H9 (cell line): ENCODE measurements at places on chromosomes 1 and 21.
A peak's percentile ranks its signal among the peaks of the same experiment; 100 is the strongest.

DNA sequence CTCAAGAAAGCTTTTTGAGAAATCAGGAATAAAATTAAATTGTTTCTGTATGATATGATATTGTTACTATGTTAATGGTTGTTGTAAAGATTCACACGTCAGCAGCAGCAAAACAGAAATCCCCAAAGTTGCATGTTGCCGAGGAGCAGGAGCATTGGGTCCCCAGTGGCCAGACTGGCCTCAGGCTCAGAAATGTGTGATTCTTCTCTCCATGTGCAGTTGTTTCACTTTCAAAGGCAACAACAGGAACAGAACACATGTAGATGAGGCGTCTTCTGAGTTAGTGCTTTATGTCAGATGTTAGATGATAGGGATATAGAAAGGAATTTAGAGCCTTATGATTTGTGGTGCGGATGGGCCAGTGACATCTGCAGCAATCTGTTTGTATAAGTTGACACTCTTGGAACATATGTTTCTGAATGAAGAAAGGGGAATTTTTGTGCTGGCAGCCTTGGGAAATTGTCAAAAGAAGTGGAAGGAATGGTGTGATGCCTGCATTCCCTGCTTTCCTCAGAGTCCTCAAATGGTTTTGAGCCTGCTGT is 2.1 kb upstream of the TTLL7 start:
- DNase-seq, result no peak

GRCh38 chr1:245997471-245998258 is 509.4 kb downstream of the SMYD3 start:
- DNase-seq, result no peak

DNA sequence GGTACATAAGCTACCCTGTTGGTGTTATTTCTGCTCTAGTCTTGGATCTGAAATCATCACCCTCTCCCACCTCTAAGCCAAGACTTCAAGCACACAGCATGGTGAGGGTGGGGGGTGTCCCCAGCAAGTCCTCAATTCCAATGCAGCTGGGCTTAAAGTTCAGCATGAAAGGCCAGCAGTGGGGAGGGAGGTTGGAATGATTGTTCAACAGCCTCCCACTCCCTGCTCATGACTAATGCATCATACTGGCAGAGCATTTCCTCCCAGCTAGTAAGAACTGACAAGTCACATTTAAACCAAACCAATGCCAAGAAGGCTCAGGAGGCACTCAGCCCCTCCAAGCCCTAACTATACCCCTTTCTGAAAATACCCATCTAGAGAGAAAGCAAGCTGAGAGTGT is 50.1 kb downstream of the TIAM1 start:
- no peak for DNase-seq

GRCh38 chr21:25556091-25556490 is 51.2 kb downstream of the MRPL39 start:
- no peak for DNase-seq

DNA sequence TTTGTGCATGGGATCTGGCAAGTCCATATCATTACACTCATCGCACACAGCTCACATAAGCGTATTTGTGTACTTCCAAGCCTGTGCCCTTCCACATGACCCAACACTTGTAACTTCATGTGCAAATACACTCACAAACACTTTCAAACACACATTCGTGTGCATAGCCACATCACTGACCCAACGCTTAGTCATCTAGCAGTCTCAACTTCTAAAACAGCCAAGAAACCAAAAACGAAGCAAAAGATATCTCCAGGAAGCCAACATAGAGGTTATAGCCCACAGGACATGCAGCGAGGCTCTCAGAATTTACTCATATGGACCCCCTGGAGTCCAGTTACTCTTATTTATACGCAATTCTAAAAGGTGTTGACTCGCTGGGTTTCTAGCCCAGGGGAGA is 10.9 kb upstream of the GOLT1A start:
- DNase-seq, result no peak

GRCh38 chr1:21625390-21626190 is 43.6 kb downstream of the RAP1GAP start:
- DNase-seq, result no peak

GRCh38 chr1:113459279-113459678 is 69.0 kb downstream of the MAGI3 start:
- no peak for DNase-seq

- no peak for DNase-seq
These were observed 91.6 kb upstream of the CHODL start for GRCh38 chr21:18153063-18153462.

- DNase-seq, result no peak
These were observed 743.1 kb upstream of the ADGRL4 start for GRCh38 chr1:79749607-79750006.

DNA sequence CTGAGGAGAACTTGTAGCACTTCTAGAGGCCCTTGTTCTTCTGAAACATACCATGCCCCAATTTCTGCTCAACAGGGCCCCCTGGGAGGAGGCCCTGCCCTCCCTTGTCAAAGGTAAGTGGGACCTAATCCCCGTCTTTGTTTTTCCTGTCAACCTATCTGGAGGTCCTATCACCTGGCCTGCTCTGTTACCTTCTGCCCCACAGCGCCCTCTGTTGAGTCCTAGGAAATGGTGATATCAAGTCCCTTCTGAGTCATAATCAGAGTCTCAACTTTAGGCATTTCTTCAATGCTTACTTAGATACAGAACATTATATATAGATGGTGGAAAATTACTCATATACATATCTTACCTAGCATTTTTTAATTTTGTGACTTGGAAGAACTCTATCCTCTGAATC is 28.2 kb upstream of the FCRL4 start:
- peak; percentile 70 for DNase-seq

- DNase-seq, result no peak
These were observed 7.6 kb downstream of the TCEA3 start for GRCh38 chr1:23416964-23417363.

- no peak for DNase-seq
These were observed 17.9 kb upstream of the CSF1 start for GRCh38 chr1:109892561-109893368.

- DNase-seq, result peak; percentile 85
These were observed 90.2 kb downstream of the DMRTA2 start for GRCh38 chr1:50332941-50333594.

DNA sequence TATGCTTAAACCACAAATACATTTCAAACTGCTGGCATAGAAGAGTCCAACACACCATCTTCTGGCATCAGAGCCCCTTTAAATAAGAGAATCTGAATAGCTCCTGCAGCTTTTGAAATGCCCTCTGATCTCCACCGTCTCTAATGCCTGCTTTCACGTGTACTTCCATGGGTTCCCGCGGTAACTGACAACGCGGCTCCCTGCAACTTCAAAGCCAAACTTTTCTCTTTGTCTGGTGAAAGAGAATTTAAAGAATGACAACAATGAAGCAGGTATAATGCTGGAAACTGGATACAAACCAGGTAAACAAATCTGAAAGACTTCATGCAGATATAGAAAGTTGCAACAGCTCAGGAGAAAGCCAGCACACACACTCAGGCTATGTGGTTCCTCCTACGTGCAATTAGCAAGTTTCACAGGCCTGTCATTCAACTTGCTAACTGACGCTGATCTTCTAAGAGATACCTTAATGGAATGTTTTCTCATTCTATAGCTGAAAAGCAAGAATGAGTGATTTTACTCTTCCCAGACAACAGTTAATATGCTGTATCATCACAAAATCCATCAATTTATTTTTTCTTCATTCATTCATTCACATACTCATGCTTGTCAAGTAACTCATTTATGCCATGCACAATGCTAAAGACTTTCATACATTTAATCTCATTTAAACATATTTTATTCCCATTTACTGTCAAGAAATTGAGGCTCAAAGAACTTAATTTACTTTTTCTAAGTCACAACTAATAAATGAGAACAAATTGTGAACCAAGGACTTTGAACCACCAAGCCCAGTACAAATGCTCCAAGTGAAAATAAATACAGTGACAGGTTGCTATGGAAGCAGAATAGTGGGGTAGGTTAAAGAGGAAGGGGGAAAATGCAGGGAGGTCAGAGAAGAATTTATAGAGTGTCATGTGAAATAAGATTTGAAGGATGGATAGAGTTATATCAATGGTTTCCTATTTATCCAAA is 202.7 kb upstream of the SNX7 start:
- DNase-seq, result peak; percentile 37

DNA sequence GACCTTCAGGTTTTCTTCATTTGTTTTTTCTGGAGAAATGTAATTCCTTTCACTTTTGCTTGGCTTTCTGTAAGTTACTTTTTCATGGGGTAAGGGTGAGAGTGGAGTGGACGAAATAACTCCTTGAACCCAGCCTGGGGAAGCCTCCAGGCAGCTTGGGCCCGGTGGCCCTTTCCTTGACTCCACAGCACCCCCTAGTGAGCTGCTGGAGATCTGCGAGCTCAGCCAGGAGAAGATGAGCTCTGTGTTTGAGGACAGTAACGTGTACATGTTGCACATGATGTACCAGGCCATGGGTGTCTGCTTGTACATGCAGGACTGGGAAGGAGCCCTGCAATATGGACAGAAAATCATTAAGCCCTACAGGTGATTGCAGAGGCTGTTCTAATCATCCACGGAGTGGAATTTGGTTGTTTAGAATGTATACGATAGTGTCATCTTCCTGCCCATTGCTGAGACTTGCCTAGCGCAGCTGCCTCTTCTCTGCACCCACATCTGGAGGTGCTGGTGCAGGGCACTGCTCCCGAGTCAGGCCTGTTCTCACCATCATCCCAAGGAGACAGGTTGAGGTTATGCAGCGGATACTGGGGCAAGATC is 51.0 kb downstream of the SMYD2 start:
- DNase-seq, result peak; percentile 71

- DNase-seq, result no peak
These were observed 2110.6 kb downstream of the MRPL39 start for GRCh38 chr21:23496729-23497128.

GRCh38 chr21:45018131-45019075 is 56.0 kb upstream of the ADARB1 start:
- no peak for DNase-seq

DNA sequence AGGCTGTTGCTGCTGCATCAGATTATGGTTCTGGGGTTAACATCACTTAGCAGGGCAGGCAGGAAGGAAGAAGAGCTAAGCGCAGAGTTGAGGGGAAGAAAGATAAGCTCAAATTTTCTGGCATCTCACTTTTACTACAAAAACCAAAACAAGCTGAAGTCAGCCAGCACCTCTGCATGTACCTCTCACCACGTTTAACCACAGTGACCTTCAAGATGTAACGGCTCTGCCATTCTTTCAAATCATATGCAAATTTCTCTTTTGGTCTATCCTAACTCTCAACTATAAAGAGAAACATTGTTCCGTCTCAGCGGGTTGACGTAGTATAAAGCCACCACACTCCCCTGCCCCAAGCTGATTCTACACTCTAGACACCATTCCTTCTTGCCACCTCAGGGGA is 154.4 kb downstream of the OMA1 start:
- DNase-seq, result no peak

- no peak for DNase-seq
These were observed 6.4 kb downstream of the LAMC1 start for GRCh38 chr1:183029591-183030000.

- no peak for DNase-seq
These were observed 220.0 kb upstream of the GREM2 start for GRCh38 chr1:240831922-240832321.

DNA sequence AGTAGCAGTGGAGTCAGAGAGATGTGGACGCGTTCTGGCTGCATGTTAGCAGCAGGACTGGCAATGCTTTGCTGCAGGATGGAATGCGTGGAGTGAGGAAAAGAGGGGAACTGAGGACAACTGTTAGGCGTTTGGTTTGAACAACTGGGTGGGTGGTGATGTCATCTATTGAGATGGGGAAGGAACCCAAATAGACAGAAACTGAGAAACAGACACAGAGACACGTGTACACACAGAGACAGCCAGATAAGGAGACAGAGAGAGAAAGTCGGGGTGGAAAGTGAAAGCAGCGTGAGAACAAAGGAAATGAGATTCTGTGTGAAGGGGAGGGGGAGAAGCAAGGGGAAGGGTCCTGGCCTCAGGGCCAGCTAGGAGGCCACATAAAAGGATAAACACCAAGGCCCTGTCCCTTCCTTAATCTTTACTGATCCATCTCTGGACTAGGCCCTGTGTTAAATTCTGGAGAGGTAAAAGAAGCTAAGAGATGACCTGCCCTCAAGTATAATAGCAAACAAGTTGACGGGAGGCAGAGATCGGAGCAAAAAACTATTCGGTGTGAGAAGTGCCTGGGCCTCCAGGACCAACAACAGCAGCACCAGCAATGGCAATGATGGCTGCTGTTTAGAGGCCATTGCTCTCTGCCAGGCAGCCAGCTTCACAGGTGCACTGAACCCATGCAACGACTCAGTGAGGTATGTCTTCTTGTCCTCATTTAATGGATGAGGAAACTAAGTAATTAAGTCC is 31.6 kb downstream of the VWA5B1 start:
- no peak for DNase-seq

- peak; percentile 65 for DNase-seq
These were observed 9.1 kb upstream of the RAB7B start for GRCh38 chr1:206012086-206012859.

GRCh38 chr1:223727541-223727940 is 15.2 kb downstream of the CAPN2 start:
- no peak for DNase-seq

GRCh38 chr1:28256197-28256827 is 3.0 kb upstream of the SESN2 start:
- no peak for DNase-seq

DNA sequence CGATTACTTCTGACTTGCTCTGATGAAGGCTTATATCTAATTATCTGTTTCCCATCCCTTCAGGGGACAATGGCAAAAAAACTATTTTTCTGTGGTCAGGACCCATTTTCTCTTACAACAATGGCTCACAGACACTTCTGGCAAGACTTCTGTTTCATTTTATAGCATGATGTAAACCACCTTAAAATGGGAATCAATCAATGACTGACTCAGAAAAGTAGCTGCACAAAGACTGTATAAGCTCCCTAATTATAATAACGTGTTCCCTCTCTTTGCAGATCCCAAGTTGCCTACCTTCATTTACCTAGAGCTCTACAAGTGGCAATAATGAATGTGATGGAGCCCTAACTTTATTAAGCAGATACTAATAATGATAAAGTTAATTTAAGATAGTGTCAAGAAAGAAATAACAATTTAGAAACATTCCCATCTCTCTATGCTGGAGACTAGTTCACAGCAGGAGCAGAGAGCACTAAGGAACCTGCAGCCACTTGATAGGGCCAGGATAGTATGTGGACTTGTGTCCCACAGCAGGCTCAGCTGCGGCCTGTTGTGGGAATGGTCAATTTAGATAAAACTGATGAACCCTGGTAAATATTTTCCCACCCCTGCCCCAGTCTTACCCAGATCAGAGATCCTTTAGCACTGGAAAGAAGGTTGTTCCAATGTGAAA is 538 bp downstream of the GBP2 start:
- no peak for DNase-seq

DNA sequence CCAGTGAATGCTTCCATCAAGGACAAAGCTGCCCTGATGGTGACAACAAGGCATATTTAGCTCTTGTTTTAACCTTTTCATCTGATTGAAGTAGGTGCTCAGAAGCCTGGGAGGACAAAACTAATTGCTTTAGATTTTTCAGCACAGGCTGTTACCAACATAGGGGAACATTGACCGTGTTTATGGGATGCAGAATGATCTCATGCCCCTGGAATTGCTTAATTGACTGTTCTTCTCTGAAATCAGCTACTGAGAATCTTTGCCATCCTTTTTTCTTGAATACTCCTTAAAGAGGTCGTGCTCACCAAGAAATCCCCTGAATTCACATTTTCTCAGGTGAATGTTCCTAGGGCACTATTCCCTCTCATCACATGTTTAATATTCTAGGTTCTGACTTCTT is 95.9 kb upstream of the CCDC190 start:
- no peak for DNase-seq
